ENCODE measurements at places on chromosomes 7 and 10. TPM values are rescaled to one million over a fixed set of nuclear protein-coding genes. Genes with fewer than 3 reads are reported as not detected.

Gene AGAP4
- total RNA-seq, result 22.1 TPM

Gene WIPF3
- 0.67 TPM for total RNA-seq

Gene ZNF365
- total RNA-seq, result 1.3 TPM

DNA sequence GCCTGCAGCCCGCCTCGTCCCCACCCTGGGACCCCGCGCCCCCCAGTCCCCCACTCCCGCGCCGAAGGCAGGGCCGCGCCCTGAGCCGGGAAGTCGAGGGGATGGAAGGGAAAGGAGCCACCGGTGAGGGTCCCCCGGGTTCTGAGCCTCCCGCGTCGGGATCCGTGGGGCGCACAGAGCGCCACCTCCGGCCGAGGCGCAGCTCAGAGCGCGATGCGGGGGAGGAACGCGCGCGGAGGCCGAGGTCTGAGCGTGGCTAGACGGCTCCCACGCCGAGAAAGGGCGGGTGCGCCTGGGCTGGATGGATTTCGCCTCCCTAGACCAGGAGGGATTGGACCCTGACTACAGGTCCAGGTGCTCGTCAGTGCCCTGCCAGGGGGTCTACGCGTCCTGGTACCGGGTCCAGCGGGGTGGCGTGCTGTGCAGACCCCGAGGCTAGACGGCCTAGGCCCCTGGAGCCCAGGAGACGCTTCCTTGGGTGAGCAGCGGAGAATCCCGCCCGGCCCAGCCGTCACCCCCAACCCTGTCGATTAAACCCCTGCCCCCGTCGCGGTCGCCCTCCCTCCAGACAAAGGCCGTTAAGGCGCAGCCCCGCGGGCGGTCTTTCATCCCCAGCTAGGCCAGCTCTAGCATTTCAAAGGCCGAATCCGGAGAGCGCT lies 986 bp upstream of the PDGFA start:
- no peak for DNase-seq

DNA sequence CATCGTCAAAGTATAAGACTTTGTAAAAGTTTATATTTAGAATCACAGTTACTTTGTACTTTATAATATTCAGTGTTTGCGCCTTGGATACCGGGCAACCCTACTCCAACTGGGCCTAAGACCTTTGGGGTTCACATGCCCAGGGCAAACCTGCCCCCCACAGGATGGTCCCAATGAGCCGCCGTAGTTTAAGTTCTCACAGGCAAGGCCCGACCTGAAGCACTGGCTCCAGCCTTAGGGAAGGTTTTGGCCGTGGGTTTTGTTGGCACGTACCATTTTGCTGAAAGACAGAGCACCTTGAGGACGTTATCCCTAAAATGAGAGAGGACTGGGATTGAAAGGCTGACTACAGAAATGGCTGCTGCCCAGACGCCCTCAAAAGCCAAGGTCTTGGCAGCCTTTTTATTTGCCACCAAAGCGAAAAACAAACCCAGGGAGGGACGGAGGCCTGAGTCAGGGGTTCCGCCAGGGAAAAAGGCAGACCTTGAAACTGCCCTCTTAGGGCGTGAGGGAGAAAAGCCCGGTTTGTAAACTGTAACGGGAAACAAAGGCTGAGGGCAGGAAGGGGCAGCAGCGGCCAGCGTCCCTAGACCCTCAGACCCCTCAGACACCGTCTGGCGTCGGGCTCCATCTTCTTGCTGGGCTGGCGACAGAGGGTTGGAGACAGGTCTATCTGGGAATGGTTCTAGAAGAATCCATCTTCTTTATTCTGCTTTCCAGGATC lies at the start of gene CCDC172:
TSS of gene CCDC172 (plus strand) at position 222 of the 724 bp plus-strand sequence. CDS start 564 bp downstream, outside the sequence.
- no peak for DNase-seq

GRCh38 chr10:88116481-88116880 lies 253.1 kb downstream of the PTEN start:
- DNase-seq, result no peak

- DNase-seq, result no peak
Observed at GRCh38 chr7:43619213-43620012, 36.5 kb downstream of the STK17A start.

DNA sequence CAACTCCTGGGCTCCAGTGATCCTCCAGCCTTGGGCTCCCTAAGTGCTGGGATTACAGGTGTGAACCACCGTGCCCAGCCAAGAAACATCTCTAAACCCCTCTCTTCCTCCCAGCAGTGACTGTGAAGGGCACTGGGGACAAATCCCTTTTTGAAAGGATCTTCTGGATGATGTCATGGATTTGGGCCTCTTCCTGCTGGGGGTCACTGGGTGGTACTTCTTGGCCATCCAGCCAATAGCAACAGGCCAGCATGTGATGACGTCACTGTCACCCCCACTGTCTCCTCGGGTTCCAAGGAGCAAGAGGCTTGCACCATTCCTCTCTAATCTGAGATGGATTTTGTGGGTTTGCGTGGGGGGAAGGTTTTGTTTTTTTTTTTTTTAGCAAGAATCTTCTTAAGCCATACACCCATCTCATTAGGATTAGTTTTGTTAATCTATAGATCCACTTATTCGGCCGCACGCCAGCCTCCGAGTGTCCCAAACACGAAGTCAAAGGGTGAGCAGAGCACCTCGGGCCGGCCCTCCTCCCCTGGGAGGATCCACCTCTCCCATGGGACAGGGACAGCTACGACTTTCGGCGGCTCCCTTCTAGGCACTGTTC lies 29.4 kb upstream of the TNRC18 start:
- no peak for DNase-seq

DNA sequence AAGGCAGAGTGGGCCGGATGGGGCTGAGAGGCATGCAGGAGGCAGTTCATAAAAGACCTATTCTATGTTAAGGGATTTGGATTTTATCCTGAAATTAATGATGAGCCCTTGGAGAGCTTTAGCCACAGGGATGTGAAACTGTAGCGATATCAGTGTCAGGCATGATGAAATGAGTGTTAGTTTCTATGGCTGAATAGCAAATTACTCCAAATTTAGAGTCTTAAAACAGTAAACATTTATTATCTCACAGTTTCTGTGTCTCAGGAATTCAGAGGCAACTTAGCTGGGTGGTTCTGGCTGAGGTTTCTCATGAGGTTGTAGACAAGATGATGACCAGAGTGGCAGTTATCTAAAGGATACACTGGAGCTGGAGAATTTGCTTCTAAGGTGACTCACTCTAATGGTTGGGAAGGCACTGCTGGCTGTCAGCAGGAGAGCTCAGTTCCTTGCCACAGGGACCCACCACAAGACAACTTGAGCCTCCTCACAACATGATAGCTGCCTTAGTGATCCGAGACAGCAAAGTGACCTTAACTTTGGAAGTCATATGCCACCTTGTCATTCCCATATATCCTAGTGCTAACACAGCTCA lies 36.7 kb upstream of the SFTPD start:
- DNase-seq, result no peak

DNA sequence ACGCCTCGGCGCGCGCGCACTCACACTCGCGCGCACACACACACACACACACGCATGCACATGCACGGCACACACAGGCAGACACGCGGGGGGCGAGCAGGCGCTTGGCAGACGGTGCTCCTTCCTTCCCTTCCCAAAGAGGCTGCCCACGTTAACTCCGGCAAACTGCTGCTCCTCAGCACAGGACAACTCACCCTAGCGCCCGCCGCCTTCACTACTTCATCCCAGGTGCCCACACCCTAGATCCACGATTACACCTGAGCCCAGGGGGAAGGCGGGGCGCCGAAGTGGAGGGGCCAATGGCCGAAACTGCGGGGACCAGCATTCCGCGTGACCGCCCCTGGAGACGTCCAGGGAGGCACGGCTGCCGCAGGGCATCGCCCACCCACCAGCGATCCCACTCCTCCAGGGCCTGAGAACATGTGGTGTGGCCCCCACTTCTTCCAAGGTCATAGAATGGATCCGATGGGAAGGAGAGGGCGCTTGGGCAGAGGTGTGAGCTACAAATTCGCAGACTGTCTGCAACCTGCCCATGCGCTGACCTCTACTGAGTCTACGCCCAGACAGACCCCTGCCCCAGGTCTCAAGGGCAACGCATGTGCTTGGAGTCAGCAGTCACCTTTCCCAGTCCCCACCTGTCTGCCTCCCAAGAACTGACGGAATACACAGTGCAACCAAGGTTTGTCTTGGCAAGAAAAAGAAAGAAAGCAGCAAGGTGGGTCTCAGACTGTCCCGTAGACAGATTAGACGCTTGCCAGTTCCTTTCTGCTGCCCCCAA lies 74.6 kb downstream of the CALN1 start:
- no peak for DNase-seq

- DNase-seq, result no peak
Observed at GRCh38 chr7:47586925-47587324, 5.0 kb upstream of the TNS3 start.
